ENCODE measurements at places on chromosomes 16 and 17.

DNA sequence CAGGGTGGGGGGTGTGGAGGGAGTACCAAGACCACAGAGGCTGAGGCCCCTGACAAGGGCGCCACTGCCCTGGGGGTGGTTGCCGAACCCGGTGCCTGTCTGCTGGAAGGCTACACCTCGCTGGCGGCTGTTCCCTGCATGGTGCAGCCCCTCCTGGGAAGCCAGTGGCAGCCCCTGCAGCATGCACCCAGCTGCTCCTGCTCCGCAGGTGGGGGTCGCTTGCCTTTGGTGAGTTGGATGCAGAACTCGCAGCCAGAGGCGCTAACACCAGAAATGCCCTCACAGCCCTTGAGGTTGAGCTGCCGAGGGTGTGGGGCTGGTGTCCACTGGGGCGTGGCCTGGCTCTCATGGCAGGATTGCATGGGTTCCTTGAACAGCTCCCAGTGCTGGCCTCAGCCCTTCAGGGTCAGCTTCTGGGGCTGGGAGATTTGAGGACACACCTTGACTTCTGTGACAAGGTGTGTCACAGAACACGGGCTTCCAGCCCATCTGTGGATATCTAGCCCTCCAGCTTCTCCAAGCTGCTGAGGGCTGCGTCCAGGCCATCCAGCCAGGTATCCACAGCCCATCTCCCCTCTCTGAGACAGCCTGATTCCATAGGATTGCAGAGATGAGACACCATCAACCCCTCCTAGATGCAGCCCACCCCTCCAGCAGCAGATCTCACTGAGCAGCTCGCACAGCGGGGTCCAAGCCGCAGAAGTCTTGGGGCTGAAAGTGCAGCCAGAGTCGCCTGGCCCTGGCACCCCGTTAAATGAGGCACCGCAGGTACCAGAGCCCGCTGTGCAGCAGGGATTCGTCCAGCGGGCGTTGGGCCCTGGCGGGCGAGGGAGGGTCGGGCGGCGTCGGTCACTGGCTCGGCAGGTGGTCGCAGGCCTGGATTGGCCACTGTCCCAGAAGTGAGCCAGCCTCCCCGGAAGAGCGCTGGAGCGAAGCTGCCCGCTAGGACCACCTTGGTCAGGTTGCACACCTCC lies 586.3 kb downstream of the KCNJ18 start:
- no peak for DNase-seq

DNA sequence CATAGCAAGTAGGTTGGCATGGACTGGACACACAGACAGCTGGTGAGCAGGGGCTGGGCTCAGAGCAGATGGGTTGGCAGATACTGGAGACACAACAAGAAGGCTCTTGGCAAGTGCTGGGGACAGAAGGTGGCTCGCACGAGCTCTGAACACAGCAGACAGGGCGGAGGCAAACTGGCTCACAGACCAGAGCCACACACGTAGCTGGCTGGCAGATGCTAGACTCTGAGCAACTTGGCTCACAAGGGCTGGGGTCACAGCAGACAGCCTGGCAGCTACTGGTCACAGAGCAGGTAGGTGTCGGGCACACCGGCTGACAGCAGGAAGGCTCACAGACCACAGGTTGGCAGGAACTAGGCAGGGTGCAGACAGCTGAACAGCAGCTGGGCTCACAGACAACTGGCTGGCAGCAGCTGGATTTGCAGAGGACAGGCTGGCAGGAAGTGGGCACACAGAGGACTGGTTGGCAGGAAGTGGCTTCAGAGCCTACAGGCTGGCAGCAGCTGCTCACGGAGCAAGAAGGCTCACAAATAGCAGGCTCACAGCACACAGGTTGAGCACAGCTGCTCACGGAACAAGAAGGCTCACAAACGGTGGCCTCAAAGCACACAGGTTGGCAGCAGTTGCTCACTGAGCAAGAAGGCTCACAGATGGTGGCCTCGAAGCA lies 725 bp downstream of the KRTAP16-1 start:
- no peak for DNase-seq

- no peak for DNase-seq
These were observed 33.4 kb upstream of the TBX2 start for GRCh38 chr17:61366076-61366714.

GRCh38 chr17:19702217-19702641 lies 14.2 kb downstream of the SLC47A2 start:
- no peak for DNase-seq

GRCh38 chr17:40168262-40168832 lies 8.9 kb upstream of the RAPGEFL1 start:
- peak; percentile 44 for DNase-seq

DNA sequence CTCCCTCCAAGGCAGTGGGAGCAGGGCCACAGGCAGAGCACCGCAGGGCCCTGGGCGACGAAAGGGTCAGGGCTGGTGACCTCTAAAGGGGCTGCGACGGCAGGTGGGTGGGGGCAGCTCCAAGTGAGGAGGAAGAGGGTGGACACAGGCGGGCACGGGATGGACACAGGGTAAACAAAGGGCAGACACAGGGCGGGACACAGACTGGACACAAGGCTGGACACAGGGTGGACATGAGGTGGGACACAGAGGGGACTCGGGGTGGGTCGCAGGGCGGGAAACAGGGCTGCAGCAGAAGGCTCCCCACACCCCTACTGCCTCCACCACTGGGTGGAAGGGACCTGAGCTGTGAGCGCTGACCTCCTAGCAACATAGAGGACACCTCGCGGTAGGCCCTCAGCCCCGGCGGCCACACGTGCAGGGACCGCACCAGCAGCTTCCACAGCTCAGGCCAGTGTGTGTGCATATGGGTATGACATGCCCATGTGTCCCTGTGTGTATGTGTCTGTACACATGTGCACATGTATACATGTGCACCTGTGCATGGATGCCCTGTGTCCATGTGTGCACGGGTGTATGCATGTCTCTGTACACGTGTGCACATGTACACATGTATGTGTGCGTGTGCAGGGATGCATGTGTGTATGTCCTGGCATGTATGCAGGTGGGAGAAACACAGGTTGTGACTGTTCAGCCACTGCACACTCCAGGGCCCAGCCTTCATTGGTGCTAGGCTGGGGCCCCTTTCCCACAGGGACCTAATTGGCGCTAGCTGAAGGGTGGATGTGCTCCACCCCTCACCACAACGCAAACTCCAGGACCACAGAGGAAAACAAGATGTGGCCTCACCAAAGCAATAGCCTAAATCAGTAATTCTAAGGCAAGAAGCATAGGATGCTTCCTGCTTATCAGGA lies 7.6 kb downstream of the LMF1 start:
- DNase-seq, result no peak

GRCh38 chr17:74386386-74386785 lies 19.1 kb downstream of the GPR142 start:
- no peak for DNase-seq

GRCh38 chr17:36550491-36551417 lies 6.0 kb downstream of the GGNBP2 start:
- DNase-seq, result no peak

GRCh38 chr16:22210854-22211253 lies 4.8 kb downstream of the EEF2K start:
- no peak for DNase-seq

GRCh38 chr16:101586-101985 lies 23.6 kb downstream of the MPG start:
- DNase-seq, result no peak

DNA sequence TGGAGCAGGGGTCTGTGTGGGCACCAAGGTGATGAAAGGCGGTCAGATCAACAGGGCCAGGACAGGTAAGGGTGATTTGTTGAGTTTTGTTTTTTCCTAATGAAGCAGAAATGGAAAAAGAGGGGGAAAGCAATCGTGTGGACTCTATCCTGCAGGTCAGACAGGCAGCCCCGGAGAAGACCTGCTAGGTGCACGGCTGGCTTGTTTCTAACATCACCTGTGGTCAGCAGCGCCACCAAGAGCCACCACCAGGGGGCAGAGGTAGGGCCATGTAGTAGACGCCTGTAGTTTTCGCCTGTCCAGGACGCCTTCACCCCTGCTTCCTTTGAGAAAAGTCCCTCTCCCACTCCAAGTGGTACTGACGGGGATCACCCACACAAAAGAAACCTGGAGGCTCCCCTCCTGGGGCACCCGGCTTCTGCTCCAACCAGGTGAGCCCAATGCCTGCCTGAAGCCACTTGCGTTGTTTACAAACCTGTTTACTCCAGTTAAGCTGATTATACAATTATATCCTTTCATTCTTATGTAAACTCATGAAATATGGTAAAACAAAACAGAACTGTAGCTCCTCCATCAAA lies 54.2 kb upstream of the SEC14L1 start:
- DNase-seq, result peak; percentile 94

DNA sequence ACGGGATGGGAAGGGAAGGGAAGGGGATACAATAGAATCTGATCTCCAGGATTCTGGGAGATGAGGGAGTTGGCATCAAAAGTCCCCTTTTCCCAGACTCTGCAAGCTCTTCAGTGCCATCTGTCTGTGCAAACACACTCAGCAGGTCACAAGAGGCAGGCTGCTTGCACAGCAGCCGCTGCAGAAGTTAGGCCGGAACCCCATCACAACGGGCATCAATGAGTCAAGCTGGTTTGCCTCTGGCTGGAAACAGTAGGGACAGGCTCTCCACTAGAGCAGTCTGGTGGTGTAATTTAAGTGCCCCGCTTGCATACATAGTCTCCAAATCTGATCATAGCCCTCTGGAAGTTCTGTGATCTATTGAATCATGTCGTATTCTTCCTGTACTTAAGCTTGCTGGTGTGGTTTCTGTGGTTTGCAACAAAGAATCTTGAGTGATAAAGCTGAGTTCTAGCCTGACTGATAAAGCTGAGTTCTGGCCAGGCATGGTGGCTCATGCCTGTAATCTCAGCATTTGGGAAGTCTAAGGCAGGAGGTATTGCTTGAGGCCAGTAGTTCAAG lies 33.7 kb upstream of the KDM8 start:
- DNase-seq, result peak; percentile 58

DNA sequence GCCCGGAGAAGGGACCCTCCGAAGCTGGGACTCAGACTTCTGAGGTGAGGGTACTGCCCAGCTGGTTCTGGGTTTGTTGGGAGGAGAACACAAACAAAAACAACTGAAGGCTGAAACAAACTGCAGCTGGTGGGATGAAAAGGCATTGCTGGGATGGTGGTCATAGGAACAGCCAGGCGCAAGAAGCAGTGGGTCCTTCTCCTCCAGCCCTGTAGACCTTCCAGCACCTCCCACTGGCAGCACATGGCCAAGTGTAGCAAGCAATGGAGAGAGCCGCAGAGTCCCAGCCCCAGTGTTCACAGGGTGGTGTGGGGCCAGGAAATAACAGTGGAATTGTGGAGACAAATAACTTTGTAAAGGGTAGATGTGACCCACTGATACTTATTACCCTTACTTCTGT lies 48.7 kb upstream of the FOXJ1 start:
- DNase-seq, result no peak
